ENCODE measurements at places on chromosomes 2 and 18. TPM values are rescaled to one million over a fixed set of nuclear protein-coding genes. Genes with fewer than 3 reads are reported as not detected.

Gene TMEM17
- total RNA-seq: 1.3 TPM

GRCh38 chr2:101396316-101396717, 9.0 kb upstream of the CREG2 start:
- no peak for DNase-seq

DNA sequence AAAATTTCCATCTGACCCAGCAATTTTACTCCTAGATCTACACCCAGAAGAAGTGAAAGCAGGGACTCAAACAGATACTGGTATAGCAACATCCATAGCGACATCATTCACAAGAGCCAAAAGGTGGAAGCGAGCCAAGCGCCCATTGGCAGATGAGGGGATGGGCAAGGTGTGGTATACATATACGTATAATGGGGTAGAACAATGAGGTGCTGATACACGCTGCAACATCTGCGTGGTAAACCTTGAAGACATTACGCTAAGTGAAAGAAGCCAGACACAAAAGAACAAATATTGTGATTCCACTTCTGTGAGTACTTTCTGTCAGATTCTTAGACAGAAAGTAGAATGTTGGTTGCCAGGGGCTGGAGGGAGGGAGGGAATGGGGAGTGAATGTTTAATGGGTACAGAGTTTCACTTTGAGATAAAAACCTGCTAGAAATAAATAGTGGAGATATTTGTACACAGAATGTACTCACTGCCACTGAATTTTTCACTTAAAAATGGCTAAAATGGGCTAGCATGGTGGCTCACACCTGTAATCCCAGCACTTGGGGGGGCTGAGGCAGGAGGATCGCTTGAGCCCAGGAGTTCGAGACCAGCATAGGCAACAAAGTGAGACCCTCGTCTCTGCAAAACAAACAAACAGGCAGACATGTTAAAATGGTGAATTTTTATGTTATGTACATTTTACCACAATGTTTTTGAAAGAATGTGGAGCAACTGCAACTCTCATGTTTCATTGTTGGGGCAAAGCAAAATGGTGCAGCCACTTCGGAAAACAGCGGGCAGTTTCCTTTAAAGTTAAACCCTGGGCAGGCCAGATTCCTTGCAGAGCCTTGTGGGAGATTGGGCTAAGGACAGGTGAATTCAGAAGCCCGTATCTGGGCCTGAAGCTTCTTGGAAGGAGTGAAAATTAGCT, 103.4 kb upstream of the MYCN start:
- no peak for DNase-seq

Gene MRPS9
- total RNA-seq: 48.2 TPM

Gene IL37
- total RNA-seq: not detected

Gene LYPD6
- 0.50 TPM for total RNA-seq

GRCh38 chr18:48402953-48403352, 6.2 kb downstream of the ZBTB7C start:
- no peak for DNase-seq

Gene BCL11A
- 4.7 TPM for total RNA-seq

GRCh38 chr18:60134806-60135205, 235.0 kb downstream of the PMAIP1 start:
- DNase-seq: no peak

GRCh38 chr18:44579028-44579702, 101.5 kb upstream of the SETBP1 start:
- no peak for DNase-seq
